Naive thymus-derived CD8-positive, alpha-beta T cell (primary cell): ENCODE measurements at places on chromosomes 1 and 21. TPM values are rescaled to one million over a fixed set of nuclear protein-coding genes. Genes with fewer than 3 reads are reported as not detected.
A peak's percentile ranks its signal among the peaks of the same experiment; 100 is the strongest.

Gene SV2A
- total RNA-seq, result 3.0 TPM

Gene H6PD
- 18.9 TPM for total RNA-seq

Gene S100B
- 73.4 TPM for total RNA-seq

Gene C1orf94
- total RNA-seq, result not detected

Gene CTXND2
- total RNA-seq, result not detected

Gene RAD54L
- 0.80 TPM for total RNA-seq

Gene ERG
- total RNA-seq, result not detected

Gene KIF26B
- total RNA-seq, result 0.16 TPM

- DNase-seq, result peak; percentile 78
Measured at GRCh38 chr1:231040019-231040799, at the start of gene FAM89A. Gene FAM89A, minus strand, starts transcription at chr1:231040254. Its CDS starts 43 bp downstream, at chr1:231040211.

GRCh38 chr1:205091043-205091740 lies 6.9 kb upstream of the TMEM81 start:
- DNase-seq, result no peak

- DNase-seq, result no peak
Measured at GRCh38 chr1:7104339-7104738, 319.1 kb downstream of the CAMTA1 start.

GRCh38 chr1:100037927-100038659 lies 68.3 kb downstream of the SLC35A3 start:
- DNase-seq, result peak; percentile 86

DNA sequence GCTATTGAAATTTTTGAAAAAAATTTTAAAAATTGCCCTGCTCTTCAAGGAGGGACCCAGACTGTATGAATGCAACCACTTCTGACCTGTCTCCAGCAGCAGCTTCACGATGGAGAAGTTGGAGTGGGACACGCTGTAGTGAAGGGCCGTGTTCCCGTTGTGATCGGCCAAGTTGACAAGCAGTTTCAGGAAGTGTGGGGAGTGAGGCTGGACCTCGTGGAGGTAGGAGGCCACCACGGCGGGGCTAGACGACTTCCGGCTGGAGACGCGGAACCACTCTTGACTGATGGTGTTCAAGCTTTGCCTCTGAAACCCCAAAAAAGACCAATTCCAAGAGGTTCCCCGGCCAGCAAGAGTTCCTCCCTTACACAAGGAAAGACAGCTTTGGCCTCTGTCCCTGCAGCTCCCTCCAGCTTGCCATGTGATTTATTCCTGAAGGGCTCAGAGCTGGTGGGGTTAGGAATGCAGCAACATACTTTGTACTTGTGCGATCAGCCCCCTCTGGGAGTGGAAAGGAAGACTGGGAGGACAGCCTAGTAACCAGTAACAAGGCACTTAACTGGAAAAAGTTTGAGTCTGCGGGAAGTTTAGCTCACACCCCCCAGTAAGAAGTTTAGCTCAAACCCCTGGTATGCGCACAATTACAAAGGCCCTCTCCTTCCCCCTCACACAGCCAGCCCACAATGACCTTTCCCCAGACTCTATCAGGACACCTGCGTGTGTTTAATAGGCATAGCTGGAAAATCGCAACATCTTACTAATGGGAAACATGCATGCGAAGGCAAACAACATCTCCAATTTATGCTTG lies 56.0 kb downstream of the KANK4 start:
- no peak for DNase-seq

DNA sequence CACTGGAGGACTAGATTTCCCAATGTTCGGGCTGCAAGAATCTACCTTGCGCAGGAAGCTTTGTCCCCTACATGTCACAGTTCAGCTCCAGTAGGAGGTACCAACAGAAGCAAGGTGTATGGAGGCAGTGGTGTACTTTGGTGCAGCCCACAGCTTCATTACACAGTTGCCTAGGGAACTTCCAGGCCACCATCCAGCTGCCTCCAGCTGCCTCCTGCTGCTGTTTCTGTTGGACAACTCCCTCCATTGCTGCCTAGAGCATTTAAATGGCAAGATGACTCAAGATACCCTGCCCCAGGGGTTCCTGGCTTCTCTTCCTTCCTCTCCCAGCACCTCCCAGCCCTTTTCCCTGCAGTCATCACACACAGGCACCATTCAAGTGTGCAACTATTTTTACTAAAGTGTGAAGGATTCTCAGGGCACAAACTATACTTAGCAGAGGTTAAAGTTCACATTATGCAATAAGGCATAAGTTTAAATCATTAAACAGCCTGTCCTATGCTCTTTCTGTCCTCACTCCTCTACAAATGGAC lies 39.0 kb upstream of the ATP1A1 start:
- DNase-seq, result no peak

GRCh38 chr1:209823143-209824041 lies 4.4 kb upstream of the UTP25 start:
- DNase-seq, result no peak

- no peak for DNase-seq
Measured at GRCh38 chr21:42532466-42533181, 19.0 kb downstream of the SLC37A1 start.
